ENCODE measurements at places on chromosomes 11 and 22.

GRCh38 chr11:65645710-65646109 is 7.8 kb downstream of the SIPA1 start:
- no peak for DNase-seq

DNA sequence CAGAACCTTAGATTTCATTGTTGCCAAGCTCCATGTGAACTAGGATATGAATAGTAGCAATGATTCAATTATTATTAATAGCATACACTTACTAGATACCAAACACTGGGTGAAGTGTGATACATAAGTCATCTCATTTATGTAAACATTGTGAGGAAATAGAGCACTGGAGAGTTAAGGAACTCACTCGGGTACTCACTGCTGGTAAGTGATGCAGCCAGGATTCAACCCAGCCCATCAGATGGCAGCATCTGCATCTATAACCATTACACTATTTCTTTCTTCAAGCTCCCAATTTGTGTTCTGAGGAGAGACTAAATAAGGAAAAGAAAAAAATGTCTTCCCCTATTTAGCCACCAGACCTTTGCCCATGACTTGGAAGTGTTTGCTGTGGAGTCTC is 10.2 kb upstream of the ALG8 start:
- DNase-seq = no peak

GRCh38 chr22:36259615-36260300 is 6.8 kb downstream of the APOL1 start:
- no peak for DNase-seq

- DNase-seq = no peak
These were observed 42.2 kb downstream of the BUD13 start for GRCh38 chr11:116730601-116731000.

- DNase-seq = no peak
These were observed 34.6 kb upstream of the KCNQ1OT1 start for GRCh38 chr11:2734181-2735052.

DNA sequence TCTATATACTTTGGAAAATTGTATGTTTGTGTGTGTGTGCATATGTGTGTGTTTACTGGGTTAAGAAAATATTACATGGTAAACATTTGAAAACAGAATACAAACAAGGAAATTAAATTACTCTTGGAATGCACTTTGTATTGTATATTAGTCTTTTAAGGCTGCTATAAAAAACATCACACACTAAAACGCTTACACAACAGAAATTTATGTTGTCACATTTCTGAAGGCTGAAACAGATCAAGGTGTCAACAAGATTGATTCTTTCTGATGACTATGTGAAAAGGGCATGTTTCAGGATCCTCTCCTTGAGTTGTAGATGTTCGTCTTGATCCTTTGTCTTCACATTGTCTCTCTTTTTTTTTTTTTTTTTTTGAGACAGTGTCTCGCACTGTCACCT is 149.1 kb upstream of the CNTN5 start:
- no peak for DNase-seq

- DNase-seq = no peak
These were observed 24.8 kb upstream of the CALCB start for GRCh38 chr11:15048616-15049015.

DNA sequence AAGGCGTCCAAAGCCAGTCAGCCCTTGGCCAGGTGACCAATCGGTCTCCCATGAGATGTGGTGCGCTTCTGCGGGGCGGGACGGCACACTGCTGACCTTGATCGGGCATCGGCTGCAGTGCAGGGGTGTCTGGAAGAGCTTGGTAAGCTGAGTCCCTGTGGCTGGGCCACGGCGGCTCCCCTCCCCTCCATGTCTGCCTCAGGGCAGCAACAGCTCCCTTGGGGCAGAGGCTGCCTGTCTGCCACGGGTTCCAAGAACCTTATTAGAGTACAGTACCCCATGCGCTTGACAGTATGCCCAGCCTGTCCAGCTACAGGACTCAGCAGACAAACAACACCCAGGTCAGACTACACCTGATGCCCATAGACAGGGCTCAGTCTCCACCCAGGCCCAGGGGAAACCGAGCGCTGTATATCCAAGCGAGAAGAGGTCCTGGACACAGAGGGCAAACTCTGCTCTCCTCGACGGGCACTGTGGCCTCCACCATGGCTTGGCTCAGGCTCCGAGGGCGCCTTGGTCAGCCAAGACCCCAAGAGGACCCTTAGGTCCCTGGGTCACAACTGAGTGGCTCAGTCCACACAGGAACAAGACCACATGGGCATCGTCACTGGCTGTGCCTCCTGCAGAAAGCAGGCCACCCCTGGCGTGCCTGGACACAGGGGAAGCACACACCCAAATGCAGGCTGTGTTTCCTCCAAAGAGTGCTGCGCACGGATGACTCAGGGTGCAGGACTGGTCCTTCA is 18.9 kb downstream of the TSPAN32 start:
- DNase-seq = no peak

GRCh38 chr22:35842954-35843353 is 125.3 kb downstream of the APOL5 start:
- no peak for DNase-seq

GRCh38 chr11:131690776-131691175 is 320.4 kb downstream of the NTM start:
- no peak for DNase-seq

DNA sequence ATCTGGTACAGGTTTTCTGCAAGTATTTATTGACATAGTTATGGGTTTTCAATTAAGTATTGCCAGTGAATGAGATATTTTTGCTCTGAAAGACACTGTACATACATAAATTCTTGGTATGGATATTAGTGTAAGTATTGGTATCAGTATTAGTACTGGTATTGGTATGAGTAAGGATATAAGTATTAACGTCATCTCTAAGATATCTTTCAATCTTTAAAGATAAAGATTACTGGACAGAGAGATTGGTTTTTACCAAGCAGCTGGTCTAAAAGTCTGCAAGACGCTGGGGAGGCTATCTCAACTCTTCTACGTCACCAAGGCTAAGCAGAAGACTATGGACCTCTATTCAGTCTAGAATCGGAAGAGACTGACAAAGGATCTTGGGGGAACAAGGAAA is 234.5 kb downstream of the NXPE2 start:
- DNase-seq = no peak

DNA sequence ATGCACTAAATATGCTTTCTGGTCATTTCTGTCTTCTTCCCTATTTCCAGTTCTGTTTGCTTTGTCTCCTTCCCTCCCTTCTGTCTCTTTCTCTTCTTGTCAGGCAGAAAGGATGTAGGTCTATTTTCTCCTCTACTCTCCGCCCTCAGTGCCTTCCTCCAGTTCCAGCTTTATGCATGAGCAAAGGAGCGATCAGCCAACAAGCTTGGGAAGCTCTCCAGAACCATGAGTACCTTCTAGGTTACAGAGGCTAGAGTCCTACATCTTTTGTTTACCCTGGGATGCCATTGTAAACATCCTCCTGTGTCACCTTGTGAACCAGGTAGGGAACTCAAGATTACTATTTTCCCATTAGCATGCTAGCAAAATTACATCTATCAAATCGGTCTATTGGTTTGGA is 7.9 kb upstream of the SPON1 start:
- DNase-seq = no peak

- no peak for DNase-seq
These were observed 996.5 kb downstream of the OPCML start for GRCh38 chr11:132535830-132536229.

DNA sequence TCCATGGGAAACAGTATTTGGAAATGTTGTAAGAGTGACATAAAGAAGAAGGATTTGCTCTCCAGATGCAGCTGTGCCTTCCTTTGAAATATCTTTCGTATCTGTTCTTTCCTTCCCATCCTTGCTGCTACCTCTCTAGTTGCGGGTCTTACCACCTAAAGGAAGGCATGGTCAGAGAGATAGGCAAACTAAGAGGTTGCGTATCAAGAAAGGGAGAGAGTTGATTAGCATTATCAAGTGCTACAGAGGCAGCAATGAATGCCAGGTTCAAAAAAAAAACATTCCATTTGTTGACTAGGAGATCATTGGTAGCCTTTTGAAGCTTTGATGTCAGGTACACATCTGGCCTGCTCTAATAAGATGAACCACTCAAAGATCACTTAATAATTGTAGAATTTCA is 4.6 kb downstream of the GTPBP1 start:
- no peak for DNase-seq

DNA sequence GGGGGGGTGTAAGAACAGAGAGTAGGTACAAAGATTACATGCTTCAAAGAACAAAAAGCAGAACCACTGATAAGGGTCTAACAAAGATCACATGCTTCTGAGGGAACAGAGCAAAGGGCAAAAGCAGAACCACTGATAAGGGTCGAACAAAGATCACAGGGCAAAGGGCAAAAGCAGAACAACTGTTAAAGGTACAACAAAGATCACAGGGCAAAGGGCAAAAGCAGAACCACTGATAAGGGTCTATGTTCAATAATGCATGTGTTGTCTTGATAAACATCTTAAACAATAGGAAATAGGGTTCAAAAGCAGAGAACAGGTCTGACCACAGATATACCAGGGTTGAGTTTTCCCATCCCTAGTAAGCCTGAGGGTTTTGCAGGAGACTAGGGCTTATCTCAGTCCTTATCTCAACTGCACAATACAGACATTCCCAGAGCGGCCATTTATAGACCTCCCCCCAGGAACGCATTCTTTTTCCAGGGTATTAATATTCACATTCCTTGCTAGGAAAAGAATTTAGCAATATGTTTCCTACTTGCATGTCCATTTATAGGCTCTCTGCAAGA is 81.9 kb upstream of the PGR start:
- DNase-seq = no peak

- no peak for DNase-seq
These were observed 14.2 kb downstream of the INCENP start for GRCh38 chr11:62137881-62138629.

- no peak for DNase-seq
These were observed 6.7 kb upstream of the SEPTIN5 start for GRCh38 chr22:19707347-19708290.

DNA sequence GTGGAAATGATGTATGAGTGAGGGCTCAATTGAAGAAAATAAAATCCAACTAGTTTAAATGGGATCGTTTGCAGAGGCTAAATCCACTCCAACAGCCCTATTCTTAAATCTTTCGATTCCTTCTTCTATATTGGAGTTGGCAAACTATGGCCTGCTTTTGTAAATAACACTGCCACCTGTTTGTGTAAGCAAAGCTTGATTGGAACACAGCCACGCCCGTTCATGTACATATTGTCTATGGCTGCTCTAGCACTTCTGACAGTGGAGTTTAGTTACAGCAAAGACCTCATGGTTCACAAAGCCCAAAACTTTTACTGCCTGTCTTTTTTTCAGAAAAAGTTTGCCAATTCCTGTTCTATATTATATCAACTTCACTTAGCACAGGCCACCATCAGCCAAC is 40.6 kb upstream of the RCN1 start:
- no peak for DNase-seq

- no peak for DNase-seq
These were observed 12.2 kb upstream of the MRPL17 start for GRCh38 chr11:6695377-6695776.

GRCh38 chr11:14583252-14584034 is 60.2 kb upstream of the PDE3B start:
- peak; percentile 30 for DNase-seq

GRCh38 chr11:1738380-1738779 is 12.0 kb downstream of the IFITM10 start:
- no peak for DNase-seq

- no peak for DNase-seq
These were observed 119.9 kb upstream of the MPPED2 start for GRCh38 chr11:30705913-30706675.

GRCh38 chr22:20748082-20748481 is 25.8 kb upstream of the SERPIND1 start:
- no peak for DNase-seq

- no peak for DNase-seq
These were observed 74.3 kb downstream of the BRD1 start for GRCh38 chr22:49753276-49753890.

GRCh38 chr11:109695696-109696095 is 273.7 kb downstream of the C11orf87 start:
- DNase-seq = no peak

DNA sequence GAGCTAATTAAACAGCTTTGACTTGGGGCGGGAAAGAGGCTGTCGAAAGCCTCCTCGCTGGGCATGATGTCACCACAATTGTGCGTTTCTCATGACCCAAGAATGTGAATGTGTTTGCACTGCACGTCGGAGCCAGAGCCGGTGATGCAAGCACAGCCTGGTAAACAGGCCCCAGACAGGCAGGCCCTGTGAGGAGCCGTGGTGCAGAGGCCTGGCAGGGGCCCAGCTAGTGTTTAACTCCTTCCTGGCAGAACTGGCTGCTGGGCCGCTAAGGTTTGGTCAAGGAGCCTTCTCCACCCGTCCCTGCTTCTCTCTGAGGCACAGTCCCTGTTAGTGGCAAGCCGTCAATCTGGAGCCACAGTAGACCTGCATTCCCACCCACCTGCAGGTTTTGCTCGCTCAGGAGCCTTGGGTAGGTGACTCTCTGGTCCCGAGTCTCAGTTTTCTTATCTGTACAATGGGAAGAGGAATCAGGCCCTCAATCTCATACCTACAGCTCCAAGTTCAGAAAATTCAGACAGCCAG is 25.4 kb upstream of the SMTN start:
- peak; percentile 76 for DNase-seq

- peak; percentile 40 for DNase-seq
These were observed 35.3 kb downstream of the PPM1F start for GRCh38 chr22:21917181-21917958.

DNA sequence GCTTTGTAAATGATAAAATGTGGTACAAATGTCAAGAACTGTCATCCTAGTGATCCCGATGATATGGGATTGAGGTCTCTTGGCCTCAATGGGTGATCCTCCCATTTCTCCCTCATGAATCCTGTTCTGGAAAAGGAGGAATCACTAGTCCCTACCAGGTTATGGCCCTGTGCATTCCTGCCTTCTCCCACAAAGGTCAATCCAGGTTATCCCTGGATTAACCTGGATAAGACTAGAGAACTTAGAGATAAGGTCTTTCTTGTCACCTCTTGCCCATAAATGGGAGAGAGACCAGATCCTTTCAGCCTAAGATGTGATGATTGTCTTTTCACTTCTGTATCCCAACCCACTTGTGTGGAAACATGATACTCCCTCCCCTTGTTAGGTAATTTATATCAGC is 396.7 kb downstream of the BUD13 start:
- DNase-seq = no peak

DNA sequence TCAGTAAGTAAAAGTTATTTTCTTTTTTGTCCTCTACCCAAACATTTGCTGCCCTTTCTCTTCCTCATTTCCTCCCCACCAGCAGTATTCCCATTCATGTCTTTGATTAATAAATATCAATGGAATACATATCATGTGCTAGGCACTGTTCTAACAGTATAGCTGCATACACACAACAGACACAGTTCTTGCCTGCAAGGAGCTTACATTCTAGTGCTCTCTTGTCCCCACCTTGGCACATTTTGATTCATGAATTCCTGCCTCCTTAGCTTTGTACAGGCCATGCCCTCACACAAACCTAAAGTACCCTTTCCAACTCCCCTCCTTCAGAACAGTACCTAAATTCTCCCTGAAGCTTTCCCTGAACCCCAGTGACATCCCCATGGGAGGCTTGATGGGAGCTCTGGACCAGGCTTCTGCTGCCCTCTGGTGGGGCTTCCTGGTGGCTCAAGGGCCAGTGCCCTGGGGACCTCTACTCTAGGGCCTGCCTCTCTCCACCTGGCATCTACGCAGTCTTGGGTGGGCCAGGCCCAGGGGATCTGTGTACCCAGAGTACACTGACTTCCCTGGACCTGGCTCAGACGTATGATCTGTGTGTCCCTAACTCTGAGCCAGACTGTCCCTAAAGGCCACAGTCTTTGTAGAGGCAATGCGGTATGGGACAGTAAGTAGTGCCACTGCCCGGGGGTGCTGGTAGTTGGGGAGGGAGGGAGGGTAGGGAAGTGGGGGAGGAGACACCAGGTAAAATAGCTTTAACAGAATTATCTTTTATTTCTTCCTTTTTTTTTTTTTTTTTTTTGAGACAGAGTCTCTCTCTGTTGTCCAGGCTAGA is 14.1 kb downstream of the RPS13 start:
- no peak for DNase-seq

- DNase-seq = no peak
These were observed 12.3 kb upstream of the GNAZ start for GRCh38 chr22:23058063-23058462.
